HL-60 (cell line): ENCODE measurements at places on chromosomes 5 and 9.

GRCh38 chr9:132487980-132488535 lies 78.0 kb downstream of the CFAP77 start:
- no peak for DNase-seq

DNA sequence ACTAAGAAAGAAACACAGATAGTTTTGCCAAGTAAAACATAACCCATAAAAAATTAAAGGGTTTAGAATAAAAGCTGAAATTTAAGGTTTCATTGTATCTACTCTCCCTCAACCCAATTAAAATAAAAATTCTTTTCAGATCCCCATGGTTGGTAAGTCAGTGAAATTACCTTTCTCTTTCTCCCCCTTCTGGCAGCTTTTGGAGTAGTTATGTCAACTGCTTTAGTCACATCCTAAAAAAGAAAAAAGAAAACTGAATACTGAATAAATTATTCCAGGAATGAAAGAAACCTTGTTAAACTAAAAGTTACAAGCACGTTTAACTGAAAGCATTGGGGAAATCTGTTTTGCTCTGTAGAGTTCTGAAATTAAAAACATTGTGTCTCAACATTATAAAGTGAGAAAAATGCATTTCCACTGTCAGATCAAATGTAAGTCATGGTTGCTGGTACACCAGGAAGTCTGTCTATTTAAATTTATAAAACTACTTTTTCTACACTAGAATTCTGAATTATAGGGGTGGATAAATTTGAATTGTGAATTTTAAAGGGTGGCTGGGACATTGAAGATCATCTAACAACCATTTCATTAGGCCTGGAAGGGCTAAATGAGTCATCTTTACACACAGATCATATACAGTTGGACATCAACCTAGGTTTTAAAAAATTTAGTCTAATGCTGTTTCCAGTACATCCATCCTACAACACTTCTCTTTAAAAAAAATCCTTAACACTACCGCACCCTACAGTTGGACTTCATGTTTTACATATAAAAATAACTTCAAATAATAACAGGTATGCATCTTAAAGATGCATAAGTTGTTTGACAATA lies 24.7 kb downstream of the PSIP1 start:
- DNase-seq = no peak

DNA sequence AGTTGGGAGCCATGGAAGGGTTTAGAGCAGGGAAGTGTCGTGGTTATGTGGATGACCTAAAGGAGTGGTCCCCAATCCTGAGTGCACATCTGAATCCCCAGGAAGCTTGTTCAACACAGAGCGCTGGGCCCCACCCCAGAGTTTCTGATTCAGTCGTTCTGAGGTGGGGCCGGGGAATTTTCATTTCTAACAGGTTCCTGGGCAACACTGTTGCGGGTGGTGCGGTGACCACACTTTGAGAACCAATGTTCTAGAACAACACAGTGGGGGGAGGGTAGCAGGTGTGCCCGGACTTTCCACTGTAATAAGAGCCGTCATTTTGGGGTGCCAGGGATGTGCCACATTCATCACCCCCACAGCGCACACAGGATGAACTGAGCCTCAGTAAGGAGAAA lies 39.3 kb downstream of the DUSP1 start:
- DNase-seq = no peak

- no peak for DNase-seq
Observed at GRCh38 chr9:116686693-116687073, 422 bp upstream of the TRIM32 start.

GRCh38 chr5:59838989-59839388 lies 54.5 kb downstream of the PDE4D start:
- DNase-seq = no peak

DNA sequence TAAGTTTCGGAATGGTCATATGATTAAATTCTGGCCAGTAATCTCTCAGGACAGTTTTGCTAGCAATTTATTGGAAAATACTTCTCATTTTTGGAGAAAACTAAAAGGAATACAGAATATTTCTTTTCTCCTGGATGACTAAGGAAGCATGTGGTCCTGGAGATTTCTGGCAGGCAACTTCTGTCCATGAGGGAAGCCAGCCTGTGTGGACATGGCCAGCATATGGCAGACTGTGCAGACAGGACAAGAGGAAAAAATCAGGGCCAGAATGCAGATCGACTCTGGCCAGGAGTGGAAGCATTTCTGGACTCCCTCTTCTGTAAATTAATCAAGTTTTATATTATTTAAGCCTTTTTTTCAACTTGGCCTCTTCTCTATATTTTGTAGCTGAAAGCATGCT lies 100.4 kb upstream of the CDH18 start:
- DNase-seq = no peak

DNA sequence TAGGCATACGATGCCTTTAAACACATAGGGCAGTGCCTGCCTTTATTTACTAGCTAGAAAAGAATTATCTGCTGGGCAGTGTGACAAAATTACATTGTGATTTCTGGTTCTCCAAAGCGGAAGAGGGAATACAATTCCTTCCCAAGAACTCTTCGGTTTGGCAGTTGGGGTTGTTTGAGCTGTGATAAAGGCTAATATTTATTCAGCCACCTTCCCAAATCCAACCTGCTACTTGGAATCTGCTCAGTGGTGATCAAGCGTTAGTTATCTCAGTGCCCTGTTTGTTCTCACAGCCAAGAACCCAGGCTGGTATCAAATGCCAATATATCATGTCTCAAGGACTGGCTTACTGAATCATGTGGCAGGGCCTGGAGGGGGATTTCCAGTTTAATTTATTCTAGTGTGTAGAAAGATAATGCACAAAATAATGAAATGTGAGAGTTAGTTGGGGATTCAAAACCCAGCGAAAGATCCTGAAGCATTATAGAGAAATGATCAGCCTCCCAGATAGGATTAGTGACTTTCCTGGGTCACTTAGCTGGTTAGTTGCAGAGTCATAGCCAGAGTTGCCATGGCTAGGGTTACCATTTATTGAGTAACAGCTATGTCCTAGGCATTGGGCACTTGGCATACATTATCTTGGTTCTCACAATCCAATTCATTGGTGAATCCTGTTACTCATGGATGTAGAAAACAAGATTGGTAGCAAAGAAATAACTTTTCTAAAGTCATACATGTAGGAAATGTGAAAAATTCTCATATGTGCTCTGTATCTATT lies 457.0 kb upstream of the KLF4 start:
- DNase-seq = peak; percentile 25

- DNase-seq = no peak
Observed at GRCh38 chr5:6584727-6585126, 48.1 kb downstream of the NSUN2 start.

DNA sequence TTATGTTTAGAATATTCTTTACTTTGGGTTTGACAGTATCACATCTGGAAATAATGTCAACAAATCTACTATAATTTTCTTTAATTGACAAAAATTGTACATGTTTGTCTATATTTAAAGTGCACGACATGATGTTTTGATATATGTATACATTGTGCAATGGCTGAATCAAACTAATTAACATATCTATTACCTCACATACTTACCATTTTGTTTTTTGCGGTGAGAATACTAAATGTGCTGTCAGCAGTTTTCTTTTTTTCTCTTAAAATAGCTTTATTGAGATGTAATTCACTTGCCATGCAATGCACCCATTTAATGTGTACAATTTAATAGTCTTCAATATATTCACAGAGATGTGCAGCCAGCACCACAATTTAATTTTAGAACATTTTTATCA lies 10.6 kb upstream of the C6 start:
- no peak for DNase-seq

- DNase-seq = peak; percentile 86
Observed at GRCh38 chr9:35756275-35757225, 2.5 kb upstream of the MSMP start.

DNA sequence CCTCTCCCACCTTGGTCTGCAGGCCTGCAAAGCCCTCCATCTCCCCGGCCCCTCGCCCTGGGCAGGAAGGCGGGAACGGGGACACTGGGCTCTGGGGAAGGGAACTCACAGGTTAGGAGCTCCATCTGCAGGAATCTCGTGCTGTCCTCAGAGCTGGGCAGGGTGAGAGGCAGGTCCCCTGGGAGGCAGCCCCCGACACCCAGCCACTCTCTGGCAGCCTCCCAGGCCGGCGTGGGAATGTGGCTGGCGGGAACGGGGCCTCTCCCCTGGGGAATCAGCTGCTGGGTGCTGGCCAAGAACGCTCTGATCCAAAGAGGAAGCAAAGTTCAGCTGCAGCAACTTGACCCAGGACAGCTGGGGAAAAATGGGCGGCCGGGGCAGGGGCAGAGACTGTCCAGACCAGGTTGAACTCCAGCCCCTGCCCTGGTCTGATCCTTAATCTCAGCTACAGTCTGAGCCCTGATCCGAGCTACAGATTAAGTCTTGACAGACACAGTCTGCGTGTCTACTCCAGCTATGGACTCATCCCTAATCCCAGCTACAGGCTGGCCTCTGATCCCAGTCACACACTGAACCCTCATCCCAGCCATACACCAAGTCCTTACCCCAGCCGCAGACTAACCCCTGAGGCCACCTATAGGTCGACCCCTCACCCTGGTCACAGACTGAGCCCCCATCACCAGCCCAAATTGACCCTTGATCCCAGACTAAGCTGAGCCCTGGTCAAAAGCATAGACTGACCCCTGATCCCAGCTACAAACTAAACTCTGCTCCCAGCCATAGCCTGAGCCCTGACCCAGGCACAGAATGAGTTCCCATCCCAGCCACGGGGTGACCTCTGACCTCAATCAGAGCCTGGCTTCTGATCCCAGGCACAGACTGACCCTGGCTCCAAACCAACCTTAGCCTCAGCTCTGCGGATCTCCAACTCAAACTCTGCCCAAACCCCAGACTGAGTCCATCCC lies 37.3 kb upstream of the EGFL7 start:
- peak; percentile 77 for DNase-seq

GRCh38 chr5:180474569-180474968 lies 19.6 kb upstream of the CNOT6 start:
- DNase-seq = no peak

- DNase-seq = no peak
Observed at GRCh38 chr5:30908356-30908755, 285.1 kb upstream of the CDH6 start.

DNA sequence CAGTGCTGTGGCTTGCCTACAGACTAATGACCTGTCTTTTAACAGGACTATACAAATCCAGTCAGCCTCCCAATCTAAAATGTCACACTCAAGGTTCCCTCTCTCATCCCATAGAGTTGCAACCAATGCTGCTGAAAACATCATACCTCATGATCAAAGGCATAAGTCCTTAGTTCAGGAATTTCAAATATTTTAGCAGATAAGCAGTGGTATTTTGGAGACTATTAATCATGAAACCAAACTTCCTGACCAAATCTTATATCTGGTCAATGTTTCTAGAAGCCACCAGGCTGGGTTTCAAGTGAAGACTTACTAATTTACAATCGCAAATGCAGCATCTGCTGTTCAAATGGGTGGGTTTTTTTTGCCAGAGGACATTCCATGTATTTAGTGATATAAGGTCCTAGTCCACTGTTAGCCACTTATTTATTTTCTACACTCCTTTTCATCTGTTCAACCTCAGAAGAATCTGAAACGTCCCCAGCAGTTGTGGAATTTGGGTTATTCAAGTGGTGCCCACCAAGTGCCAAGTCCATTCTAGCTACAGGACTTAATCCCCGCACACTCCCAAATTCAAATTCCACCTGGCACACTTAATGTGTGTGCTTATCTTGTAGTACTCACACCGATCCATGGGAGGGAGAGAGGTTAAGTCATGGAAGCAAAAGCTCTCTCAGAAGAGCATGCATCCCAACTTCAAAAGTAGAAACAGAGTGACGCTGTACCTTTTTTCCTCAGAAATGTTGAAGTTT lies 5.8 kb downstream of the TAS2R1 start:
- DNase-seq = no peak

GRCh38 chr5:15538516-15538915 lies 38.5 kb downstream of the FBXL7 start:
- DNase-seq = no peak

DNA sequence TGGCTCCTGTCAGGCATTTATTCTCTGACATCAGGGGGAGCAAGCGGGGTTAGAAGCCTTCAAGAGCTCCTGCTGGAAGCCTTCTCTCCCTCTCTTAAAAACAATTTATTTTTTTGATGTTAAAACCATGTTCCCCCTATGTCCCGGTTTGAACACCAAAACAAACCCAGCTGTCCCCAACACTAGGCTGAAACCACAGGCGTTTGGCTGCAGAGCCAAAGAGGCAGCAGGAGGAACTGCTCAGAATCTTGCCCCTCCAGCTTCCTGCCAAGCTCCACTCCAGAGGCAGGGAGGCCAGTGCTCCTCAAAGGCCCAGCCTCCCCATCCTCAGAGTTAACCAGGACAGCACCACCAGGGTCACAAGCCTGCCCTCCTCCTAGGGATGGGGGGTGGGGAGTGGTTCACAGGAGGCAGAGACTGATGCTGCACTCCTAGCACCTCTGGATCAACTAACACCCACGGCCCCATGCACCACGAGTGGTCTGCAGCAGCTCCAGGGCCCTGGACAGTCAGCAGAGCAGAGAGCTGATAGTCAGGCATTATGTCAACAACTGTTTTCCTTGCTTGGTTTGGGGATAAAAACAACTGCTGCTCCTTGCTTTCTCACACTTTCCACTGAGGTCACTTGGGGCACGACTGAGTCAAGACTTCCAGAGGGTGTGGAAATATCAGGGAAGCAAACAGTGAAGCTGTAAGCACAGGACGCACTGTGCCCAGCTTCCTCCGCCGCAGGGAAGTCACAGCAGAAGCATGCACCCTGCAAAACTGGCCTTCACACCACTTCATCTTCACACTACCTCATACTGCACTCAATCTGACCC lies 96.5 kb upstream of the ADRA1B start:
- DNase-seq = peak; percentile 14

GRCh38 chr5:168135897-168136296 lies 155.5 kb upstream of the WWC1 start:
- DNase-seq = no peak

DNA sequence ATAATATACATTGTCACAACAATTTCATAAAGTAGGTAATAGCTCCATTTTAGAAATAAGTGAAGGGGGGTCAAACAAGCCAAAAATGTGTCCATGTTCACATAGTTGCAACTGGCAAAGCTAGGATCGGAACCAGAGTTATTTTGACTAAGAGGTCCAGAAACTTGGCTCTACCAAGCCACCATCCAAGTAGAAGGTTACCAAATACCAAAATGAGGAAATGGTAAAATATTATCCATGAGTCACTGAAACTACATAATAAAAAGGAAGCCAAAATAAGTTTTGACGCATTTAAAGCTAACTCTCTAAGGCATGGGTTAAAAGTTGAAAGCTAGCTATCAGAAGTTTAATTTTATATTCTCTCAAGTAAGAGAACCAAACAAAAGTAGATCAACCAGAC lies 886.9 kb upstream of the DMAC1 start:
- no peak for DNase-seq
